G401 (cell line): ENCODE measurements at places on chromosomes 4 and X.

DNA sequence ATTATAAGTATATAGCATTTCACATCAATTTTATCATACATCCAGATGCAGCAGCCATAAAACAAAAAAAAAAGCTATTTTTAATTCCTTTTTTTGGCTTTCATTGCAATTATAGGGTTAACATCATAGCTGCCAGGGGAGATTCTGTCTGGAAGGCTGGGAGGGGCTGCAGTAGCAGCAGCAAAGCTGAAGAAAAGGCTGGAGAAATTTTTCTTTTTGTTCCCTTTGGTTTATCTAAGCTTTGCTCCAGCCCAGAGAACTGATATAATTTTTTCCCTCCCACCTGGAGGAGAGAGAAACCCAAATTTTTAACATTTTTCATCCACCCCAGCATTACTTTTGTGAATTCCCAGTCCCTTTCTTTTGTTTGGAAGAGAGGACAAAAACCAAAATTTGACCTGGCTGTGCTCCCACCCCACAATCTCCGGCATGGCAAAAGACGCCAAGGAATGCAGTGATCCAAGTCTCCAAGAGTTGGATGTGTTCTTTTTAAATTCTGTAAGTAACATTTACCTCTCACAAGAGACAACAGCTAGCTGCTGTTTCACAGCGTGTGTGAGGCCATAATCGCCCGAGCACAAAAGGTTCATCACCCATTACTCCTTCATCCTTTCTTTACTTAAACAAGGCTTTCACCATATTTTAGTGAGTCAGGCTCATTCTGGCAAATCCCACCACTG, 25.1 kb upstream of the FAM156A start:
- DNase-seq: peak; percentile 16

DNA sequence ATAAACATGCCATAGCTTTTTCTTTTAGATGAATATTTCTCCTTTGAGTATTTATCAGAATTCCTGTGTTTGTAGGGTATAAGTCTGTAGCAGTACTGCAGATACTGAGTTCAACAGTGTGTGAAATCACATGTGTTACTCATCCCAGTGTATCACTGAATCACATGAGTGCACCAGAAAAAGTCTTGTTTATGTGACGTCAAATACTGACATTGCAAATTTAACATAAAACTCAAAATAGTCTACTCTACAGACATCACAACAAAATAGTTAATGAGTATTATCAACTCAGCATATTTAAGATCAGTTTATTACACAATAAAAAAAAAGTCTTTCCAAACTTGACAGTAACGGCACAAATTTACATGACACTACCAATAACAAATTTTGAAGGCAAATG, 221.3 kb downstream of the DCTD start:
- DNase-seq: no peak

DNA sequence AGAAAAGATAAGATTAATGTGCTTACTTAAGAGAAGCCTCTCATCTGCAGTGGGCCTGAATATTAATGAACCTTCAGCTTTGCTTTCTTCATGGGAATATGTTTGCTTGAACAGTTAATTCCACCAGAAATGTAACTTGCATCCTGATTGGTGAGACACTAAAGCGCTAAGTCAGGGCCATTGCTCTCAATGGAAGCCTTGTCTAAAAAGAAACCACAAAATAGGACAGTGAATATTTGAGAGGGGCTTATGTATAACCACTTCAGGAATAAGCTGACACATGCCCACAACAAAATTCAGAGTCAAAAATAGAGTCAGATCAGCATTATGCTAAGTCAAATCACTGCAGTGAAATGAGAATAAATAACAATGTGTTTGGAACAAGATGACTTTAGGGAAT, 1125.8 kb downstream of the STIM2 start:
- no peak for DNase-seq

- DNase-seq: peak; percentile 30
These were observed 970.4 kb downstream of the RPA4 start for GRCh38 chrX:97854086-97854485.

GRCh38 chr4:103137446-103137827, 37.8 kb upstream of the BDH2 start:
- no peak for DNase-seq

DNA sequence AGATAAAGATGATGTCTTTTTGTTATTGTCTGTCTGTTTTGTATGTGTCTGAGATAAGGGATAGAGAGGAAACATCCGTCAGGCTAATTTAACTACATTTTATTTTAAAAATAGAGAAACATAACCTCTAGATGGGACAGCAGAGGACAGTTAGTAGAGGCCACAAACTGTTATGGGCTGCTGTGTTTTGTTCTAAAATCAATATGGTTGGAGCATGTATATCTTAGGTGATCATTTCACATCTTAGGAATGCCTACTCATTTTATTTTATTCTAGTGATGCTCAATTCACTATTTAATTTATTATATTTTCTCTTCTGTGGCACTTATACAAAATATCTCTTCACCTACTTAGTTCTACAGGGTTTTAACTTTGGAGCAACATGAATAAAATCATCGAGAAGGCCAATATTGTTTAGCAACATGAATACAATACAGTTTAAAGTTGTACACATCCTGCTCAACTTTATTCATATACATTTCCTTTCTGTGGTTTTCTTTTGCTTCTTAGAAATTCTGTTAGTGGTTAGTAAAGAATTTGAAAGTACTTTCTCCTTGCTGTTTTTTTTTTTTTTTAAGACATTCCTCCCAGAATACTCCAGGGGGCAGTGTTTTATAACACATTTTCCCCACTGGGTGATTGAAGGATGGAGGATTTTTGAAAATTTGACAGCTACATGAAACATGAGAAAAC, 392.9 kb downstream of the UNC5C start:
- peak; percentile 34 for DNase-seq

DNA sequence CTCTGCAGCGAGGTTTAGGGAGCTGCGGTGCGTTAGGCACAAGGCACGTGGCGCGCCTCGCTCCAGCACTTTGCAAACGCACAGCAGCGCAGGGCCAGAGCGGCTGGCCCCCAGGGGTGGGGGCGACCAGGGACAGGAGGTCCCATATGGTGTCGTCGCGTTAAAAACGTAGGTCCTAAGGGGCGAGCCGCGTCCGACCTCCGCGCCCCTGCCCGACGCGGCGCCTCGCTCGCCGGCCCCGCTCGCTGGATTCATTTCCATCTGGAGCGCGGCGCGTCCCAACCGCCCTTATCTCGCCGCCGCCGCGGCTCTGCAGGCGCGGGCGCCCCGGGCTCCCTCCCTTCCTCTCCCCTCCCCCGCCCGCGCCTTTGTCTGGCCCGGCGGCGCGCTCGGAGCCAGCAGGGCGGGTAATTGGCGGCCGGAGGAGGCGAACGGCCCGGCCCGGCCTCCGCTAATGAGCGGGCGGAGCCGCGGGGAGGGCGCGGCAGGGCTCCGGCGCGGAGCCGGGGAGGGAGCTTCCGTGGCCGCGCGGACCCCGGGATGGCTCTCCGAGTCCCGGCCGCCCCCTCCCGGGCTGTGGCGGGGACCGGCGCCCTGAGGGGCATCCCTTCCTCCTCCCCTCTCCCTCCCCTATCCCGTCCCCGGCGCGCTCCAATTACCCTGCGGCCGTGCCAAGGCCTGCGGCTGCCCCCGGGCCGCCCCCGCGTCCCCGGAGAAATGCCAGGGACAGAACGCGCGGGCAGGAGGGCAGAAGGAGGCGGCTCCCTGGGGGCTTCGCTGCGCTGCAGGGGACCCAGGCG, 409.0 kb downstream of the BCOR start:
- DNase-seq: peak; percentile 3

DNA sequence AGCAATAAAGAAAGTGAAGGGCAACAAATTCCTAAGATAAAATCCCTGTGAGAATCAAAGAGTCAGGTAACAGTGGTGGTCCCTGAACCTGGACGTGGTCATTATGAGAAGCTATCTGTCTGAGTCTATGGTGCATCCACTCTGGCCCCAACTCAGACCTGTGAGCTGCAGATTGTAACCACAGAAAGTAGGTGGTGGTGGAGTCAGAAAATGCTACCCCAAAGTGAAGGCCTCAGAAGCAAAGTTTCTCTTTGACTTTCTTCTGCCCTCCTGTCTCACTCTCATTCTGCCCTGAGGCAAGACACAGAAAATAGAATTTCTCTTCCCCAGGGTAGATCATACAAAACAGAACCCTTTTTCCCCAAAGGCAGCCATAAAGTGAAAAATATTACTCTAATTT, 84.1 kb upstream of the NEIL3 start:
- no peak for DNase-seq

- peak; percentile 24 for DNase-seq
These were observed 231.9 kb upstream of the INTU start for GRCh38 chr4:127400731-127401346.

DNA sequence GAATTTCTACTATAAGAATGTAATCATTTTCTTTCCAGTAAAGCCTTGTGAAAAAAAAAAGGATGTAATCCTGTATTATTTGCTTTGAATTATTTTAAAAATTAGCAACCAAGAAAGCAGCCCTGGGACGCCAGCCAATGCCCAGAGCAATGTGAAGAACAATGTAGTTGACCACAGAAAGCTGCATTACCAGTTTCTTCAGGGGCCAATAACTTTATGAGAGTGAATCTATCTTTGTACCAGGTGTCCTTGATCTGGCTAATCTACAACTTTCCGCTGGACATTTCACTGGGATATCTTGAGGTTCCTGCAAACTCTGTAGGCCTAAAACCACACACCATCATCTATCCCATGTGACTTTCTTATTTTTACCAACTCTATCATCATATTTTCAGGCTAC, 7.6 kb upstream of the KLHL2 start:
- no peak for DNase-seq

- no peak for DNase-seq
These were observed 95.5 kb upstream of the CPEB2 start for GRCh38 chr4:14906805-14907204.

DNA sequence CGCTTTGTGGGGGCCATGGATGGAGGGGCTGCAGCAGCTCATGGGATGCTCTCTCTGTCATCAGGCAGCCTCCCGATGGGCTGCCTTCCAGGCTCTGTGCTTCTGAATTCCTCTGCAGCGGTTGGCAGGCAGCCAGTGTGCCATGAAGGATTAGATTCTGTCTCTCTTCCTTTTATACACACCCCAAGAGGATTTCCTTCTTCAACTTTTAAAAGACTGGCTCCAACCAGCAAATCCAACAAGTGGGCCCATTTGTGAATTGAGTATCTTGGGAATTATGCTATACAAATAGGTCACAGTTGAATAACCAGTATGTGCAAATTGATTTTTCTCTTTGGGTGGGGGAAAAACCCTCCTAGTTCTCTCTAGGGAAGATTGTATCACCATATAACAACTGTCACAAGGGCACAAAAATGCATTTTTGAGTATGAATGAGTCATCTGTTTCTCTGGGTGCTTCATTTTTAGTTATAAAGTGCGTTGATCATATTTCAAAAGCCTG, 96.8 kb upstream of the FAT1 start:
- DNase-seq: peak; percentile 64

GRCh38 chr4:125313989-125314667, 627 bp upstream of the FAT4 start:
- no peak for DNase-seq

DNA sequence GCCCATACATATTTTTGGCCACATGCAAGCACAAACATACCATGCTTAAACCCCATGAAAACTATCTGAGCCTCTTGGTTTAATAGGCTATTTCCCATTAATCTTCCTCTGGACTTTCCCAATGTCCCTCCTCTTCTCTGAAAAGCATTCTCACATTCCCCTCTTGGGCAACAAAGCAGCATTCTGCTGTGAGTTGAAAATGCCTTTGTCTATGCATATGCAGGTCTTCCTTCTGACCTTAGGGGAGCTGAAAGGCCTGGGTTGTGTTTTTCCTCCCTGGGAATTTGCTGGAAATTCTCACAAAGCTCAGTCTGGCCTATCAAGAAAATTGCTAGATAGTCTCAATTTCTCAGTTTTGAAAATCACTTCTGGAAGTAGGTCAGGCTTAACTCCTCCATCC, 4.2 kb downstream of the VSIG4 start:
- DNase-seq: no peak

- DNase-seq: no peak
These were observed 108.4 kb downstream of the ANTXR2 start for GRCh38 chr4:79964400-79965211.

DNA sequence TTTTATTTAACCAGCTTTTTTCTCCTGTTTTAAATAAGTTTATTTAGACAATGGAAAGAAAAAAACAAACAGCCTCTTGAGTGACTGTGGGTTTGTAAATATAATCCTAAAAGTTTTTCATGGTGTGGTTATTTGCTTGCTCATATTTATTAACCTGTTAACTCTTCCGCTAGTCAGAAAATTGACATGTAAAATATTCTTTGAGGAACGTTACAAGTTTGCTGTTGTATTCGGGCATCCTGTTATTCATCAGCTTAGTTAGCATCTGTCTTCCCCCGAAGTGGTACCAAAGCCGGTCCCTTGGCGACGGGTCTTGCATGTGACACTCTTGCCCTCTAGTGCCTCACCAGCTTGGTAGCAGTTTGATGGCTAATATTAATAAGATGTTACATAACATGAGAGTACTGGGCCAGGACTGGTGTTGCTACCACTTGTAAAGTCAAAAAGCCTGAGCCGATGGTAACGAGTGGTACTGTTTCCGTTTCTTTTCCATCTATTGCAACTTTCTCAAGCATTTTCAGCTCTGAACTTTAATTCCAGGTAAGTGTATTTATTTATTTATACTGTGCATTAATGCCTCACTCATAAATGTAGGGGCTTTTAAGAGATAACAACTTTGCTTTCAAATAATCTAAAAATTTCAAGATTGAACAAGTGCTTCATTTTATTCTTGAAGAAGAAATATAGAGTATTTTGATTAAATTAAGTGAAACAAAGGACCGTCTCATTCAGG, at the start of gene NDST3:
NDST3 (plus strand) TSS at position 434 of the 733 bp plus-strand sequence. CDS start 19,425 bp downstream, outside the sequence.
- DNase-seq: peak; percentile 98

DNA sequence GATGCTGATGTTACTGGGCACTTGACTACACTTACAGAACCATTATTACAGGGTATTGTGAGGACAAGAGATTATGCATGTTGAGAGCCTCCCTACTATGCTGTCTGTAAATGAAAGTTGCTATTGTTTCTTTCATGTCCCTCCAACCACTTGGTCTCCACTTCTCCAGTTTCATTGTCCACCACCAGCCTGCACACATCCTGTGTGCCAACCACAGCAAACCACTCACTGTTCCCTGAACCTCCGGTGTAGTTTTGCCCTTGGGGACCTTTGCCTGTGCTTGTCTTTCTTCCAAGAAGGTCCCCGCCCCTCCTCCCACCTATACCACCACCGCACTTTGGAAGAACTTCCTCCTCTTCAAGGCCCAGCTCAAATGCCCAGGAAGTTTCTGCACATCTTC, 43.1 kb upstream of the AFF2 start:
- no peak for DNase-seq

DNA sequence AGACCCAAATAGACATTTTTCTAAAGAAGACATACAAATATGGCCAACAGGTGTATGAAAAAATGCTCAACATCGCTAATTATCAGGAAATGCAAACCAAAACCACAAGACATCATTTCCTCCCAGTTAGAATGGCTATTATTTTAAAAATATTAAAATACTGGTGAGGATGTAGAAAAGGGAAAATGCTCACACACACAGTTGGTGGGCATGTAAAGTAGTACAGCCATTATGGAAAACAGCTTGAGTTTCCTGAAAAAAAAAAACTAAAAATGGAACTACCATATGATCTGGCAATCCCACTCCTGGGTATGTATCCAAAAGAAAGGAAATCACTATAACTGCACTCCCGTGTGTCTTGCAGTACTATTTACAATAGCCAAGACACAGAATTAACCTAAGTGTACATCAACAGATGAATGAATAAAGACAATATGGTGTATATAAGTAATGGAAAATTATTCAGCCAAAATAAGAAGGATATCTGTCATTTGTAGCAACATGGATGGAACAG, 128.9 kb upstream of the DKK2 start:
- peak; percentile 30 for DNase-seq

- DNase-seq: no peak
These were observed 175.9 kb downstream of the DCLK2 start for GRCh38 chr4:150253965-150254630.

- DNase-seq: no peak
These were observed 127.2 kb downstream of the DHRSX start for GRCh38 chrX:2373615-2374014.
